ENCODE measurements at places on chromosomes 16 and 17.

GRCh38 chr17:9918804-9919352, 13.8 kb upstream of the RCVRN start:
- DNase-seq: no peak

DNA sequence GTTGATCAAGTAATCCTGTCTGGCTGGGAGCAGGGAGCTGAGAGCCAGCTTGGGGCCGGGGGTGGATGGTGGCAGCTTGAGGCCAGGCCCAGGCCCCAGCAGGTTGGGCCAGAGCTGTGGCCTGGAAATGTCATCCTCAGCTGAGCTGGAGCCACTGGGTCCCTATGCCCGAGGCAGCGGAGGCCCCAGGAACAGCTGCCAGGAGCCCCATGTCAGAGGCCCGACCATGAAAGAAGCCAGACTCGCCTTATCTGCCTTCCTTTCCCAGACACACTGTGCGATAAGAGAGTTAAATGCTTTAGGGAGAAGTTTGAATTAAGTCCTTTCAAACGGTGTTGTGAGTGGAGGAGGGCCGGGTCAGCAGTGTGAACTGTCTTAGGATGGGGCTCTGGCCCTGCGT, 3.5 kb downstream of the SMTNL2 start:
- peak; percentile 69 for DNase-seq

- DNase-seq: no peak
These were observed 748 bp downstream of the SMTNL2 start for GRCh38 chr17:4584917-4585637.

DNA sequence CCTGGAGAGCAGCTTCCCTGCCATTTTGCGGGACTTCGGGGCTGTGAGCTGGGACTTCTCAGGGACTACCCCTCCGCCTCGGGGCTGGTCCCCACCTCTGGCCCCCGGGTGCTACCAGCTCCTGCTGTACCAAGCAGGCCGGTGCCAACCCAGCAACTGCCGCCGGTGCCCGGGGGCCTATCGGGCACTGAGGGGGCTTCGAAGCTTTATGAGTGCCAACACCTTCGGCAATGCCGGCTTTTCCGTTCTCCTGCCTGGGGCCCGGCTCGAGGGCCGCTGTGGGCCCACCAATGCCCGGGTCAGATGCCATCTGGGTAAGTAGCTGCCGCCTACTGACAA, 1.3 kb downstream of the ASPHD1 start:
- DNase-seq: no peak

DNA sequence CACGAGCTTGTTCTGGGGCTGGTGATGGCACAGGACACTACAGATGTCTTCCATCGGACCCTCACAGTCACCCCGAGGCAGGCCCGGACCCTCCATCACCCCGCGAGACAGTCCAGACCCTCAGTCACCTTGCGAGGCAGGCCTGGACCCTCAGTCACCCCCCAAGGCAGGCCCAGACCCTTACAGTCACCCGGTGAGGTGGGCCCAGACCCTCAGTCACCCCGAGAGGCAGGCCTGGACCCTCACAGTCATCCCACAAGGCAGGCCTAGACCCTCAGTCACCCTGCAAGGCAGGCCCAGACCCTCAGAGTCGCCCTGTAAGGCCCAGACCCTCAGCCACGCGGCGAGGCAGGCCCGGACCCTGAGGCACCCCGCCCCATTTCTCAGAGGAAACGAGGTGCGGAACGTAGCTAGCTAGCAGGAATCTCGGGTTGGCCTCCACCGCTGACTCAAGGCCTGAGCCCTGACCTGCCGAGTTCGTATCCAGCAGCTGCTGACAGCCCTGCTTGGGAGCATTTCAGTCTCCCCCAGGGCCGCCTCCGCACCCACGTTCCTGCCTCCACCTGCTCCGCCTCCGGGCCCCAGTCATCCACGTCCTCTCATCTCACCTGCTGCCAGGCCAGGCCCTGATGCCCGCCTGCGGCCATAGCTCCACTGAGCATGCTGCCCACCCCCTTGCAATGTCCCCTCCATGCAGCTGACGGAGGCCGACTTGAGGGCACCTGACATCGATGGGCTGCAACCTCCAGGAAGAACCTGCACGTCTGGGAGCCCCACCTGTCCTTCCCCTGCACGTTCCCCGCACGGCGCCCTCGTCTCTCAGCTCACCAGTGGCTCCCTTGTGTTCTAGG, 28.7 kb downstream of the RPH3AL start:
- DNase-seq: no peak

DNA sequence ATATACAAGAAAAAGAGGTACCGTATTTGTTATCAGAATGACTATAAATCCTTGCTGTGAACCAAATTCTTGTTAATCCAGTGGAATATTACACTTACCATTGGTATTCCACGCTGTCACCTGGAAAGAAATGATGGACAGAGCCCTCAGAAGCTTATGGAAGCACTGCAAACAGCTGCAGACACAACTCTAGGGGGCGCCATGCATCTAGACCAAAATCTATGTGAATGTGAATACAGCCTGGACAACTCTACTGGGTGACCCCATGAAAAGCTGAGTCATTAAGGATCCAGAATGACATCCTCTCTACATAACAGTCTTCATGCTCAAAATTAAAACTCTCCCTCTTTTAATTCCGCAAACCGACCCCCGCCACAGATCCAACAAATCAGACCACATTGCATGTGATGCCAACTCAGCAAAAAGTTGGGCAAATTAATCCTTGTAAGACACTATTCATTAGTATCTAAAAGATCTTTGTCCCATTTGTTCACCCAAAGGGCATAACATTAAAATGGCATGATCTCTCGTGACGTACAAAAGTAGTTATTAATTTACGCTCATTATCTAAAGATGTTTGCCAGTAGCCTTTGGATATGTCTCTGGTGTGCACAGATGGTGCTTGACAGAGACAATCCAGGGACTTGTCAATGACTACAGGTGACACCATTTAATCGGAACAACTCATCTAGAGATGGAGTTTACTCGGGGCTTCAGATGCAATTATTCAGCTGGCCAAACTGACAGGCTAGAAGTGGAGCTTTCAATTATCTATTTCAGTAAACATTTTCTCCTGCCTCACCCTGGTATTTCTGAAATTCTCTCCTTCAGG, 552.7 kb upstream of the PSMD7 start:
- DNase-seq: no peak

GRCh38 chr17:64947152-64947551, 27.9 kb upstream of the LRRC37A3 start:
- no peak for DNase-seq
